Astrocyte of the spinal cord (primary cell): ENCODE measurements at places on chromosomes 11 and 22.

- no peak for DNase-seq
Observed at GRCh38 chr11:19466314-19466713, 225.6 kb upstream of the E2F8 start.

GRCh38 chr11:38438091-38438490 lies 1840.1 kb upstream of the RAG2 start:
- no peak for DNase-seq

GRCh38 chr11:109490953-109491635 lies 69.1 kb downstream of the C11orf87 start:
- no peak for DNase-seq

GRCh38 chr11:69493931-69494821 lies 12.7 kb downstream of the LINC01488 start:
- no peak for DNase-seq

GRCh38 chr11:94968334-94968958 lies 4.9 kb downstream of the CWC15 start:
- peak; percentile 58 for DNase-seq
